ENCODE measurements at places on chromosomes 13 and 19.

DNA sequence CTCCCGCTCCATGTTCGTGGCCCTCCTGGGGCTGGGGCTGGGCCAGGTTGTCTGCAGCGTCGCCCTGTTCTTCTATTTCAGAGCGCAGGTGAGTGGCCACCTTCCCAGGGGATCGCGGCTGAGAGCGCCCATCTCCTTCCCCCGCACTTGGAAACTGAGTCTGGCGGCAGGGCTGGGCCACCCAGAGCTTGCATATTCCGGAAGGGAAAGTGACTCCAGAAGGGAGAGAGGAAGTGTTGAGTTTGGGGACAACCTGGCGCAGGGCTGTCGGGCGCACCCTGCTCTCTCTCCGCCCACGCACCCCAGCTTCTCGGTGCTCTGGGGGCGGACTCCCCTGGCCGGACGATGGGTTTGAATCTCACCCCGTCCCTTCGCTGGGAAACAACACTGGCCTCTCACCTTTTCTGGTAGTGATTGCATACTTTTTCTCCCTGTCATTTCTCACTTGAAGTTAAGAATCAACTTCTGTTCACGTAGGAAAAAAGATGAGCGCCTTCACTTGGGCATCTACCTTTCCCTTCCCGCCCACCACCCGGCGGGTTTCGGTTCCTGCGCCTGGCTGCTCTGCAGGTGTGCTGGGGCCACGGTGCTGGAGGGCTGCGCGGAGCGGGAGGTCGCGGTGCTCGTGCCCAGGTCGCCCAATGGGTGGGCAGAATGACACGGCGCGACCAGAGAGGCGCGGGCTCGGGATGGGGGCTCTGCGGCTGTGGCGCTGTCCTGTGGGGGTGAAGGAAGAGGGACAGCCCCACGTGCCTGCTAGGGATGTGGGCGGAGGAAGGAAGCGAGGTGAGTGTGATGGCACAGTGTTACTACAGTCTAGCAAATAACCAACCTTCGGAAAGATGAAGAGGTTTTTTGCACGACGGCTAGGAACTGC, 721 bp downstream of the TNFSF11 start:
- no peak for DNase-seq

GRCh38 chr19:18279516-18280246, 1.7 kb downstream of the JUND start:
- peak; percentile 89 for DNase-seq

- no peak for DNase-seq
Measured at GRCh38 chr13:99357131-99357596, 50.0 kb upstream of the GPR183 start.

DNA sequence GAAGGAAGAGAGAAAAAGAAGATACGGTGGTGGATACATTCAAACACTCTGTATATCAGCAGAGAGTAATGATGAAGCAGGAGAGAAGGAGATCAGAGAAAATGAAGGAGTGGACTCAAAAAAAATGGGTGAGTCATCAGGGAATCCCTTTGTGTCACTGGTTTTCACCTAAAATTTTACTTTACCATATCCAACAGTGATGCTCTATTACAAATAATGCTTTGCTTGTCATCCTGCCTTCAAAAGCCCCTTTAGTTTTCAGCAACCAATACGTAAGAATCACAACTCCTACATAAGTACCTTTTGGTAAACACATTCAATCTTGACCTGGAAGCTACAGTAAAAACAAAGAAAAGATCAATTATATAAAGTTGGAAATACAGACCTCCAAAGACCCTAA, 88.8 kb downstream of the ENOX1 start:
- no peak for DNase-seq

GRCh38 chr19:30755581-30755980, 383.4 kb downstream of the ZNF536 start:
- no peak for DNase-seq

DNA sequence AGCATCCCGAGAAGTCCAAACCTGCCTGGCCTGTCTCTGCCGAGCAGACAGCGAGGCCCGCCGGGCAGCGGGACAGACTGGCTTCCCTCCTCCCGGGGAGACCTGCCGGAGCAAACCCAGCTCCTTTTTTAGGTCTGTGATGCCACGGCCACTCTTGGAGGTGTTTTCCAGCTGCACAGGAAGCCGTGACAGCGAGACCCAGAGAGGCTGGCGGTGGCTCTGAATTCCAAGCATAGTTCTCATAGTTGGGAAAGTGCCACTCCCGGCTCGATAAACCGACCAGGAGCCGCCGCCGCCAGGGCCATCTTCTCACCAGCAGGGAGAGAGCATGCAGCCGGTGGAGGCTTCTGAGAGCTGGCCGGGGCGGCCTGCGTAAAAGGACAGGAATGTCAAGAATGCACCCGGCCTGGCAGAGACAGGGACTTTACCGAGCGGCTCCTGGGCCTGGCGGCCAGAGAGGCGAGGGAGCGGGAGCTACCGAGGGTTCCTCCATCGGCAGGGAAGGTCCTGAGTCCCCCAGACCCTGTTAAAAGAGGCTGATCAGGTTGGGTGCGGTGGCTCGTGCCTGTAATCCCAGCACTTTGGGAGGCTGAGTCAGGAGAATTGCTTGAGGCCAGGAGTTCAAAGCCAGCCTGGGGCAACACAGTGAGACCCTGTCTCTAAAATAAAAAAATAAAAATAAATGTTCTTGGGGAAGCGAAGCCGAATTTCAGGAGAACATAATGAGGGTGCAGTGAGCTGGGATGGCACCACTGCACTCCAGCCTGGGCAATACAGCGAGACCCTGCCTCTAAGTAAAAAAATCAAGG, 64.9 kb downstream of the GADD45B start:
- peak; percentile 79 for DNase-seq

- DNase-seq = no peak
Measured at GRCh38 chr19:3601021-3601420, 5.7 kb downstream of the TBXA2R start.

GRCh38 chr13:44426461-44426860, 52.8 kb downstream of the SERP2 start:
- no peak for DNase-seq

GRCh38 chr19:32624410-32624809, 43.4 kb downstream of the PDCD5 start:
- DNase-seq = no peak

- no peak for DNase-seq
Measured at GRCh38 chr13:113442985-113443362, 10.3 kb downstream of the ADPRHL1 start.
